ENCODE measurements at places on chromosomes 13 and 19.

DNA sequence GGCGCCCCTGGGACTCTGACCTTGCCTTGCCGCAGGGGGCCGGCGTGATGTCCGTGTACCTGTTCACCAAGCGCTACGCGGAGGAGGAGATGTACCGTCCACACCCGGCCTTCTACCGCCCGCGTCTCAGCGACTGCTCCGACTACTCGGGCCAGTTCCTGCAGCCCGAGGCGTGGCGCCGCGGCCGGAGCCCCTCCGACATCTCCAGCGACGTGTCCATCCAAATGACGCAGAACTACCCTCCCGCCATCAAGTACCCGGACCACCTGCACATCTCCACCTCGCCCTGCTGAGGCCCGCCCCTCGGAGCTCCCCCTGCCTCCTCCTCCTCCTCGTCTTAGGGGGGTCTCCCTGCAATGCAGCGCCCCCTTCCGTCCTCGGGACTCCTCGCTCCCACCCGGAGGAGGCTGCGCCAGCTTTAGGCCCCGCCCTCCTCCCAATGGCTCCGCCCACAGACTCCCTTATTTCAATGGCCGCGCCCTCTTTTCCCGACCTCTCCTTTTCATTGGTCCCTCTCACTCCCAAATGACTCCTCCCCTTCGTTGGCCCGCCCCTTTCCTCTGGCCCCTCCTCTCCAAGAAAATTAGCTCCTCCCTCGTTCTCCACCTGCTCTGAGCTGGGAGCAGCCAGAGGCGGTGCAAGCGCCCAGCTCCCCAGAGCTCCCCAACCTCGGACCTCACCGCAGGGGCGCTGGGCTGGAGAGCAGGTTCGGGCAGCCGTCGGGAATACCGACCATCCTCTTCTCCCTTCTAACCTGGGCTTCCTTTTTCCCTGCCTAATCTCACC, 20.5 kb upstream of the CACNG8 start:
- DNase-seq, result no peak

DNA sequence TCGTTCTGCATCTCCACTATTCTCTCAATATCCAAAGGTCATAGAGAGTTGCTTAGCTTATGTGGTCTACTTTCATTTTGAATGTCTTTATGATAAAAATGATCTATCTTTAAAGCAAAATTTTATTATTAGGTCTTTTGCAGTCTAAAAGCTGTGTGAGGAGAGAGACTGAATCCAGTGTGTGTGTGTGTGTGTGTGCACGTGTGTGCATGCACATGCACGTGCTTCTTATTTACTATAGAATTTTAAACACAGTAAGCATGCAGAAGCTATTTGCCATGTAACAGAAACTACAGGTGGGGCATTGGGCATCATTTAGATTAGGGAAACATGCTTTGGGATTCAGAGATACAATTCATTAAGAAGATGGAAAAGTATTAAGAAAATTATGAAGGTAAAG, 136.0 kb upstream of the SPRY2 start:
- no peak for DNase-seq

- DNase-seq, result no peak
These were observed 4.2 kb upstream of the TNNI3 start for GRCh38 chr19:55161571-55162322.

DNA sequence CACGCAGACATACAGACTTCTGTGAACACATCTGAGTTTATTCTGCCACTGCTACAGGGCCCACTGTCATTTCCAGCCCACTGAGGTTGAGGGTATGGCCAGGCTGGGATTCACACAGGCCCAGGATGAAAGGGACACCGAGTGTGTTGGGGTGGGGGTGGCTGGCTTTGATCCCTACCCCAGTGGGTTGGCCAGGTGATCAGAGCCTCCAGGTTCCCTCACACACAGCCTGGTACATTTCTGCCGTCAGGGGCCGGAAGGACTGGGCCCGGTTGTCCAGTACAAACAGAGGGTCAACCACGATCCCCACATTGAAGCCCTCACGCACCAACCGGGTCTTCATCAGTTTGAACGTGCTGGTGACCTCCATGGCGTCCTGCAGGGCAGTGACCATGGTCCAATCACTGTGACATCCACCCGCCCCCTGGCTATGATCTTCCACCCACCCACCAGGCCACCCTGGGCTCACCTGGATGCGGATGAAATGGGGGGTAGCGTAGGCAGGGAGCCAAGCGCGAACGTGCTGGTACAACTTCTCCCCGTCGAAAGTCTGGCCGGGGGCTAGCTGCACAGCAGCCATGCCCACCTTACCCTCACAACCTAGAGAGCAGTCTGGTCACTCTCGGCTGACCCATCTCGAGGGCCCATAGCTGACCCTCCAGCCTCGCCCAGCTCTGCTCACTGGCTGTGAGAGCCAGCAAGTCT, 13.3 kb downstream of the SLC27A5 start:
- DNase-seq, result no peak

- no peak for DNase-seq
These were observed 67.0 kb downstream of the LATS2 start for GRCh38 chr13:20994441-20994821.

DNA sequence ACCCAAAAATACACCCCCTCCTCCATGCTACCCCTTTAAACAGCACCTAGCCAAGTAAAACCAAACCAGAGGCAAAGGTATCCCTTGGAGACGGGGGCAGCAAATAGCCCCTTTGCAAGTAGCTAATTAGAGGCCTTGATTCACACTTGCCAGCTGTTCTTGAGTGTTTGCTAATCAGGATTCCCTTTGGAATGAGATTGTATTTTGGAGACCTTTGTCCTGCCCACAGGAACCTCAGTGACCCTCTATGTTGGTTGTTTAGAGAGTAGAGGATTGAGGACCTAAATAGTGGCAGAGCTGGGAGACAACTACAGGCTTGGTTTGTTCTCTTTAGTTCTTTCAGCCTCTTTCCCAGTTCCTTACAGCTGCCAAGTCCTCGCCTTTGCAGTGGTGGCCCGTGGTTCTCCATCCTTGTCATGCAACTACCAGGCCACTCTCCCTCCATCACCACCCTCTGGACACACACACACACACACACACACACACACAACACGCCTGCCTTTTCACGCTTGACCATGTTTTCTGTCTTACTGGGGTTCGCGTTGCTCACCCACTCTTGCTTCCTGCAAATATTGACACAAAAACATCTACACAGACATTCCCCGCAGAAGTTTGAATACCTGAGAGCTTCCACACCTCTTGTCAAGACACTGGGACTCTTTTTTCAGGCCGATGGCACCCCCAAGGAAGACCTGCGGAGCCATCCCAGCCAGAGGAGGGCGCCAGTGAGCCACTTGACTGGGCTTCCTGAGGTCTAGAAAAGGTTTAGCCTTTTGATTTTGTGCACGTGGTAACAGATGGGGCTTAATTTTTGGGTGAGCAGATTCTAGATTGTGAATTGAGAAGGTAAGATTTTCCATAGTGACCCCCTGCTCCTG, 80.0 kb upstream of the GPR183 start:
- no peak for DNase-seq

DNA sequence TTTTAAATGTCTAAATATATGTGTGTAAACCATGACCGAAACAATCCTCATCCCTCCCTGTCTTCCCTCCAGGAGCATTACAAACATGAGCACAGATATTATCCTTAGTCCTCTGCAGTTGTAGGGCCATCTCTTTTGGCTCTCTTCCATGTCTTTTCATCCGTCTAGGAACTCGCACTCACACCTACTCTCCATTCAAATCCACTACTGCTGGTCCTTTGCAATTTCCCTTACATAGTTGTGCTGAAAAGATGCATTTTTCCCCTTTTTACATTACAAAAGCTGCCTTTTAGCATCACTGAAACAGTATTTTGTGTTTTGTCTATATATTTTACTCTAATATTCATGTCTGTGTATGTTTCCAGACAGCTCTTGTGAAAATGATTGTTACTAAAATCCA, 237.8 kb downstream of the DACH1 start:
- DNase-seq, result no peak

DNA sequence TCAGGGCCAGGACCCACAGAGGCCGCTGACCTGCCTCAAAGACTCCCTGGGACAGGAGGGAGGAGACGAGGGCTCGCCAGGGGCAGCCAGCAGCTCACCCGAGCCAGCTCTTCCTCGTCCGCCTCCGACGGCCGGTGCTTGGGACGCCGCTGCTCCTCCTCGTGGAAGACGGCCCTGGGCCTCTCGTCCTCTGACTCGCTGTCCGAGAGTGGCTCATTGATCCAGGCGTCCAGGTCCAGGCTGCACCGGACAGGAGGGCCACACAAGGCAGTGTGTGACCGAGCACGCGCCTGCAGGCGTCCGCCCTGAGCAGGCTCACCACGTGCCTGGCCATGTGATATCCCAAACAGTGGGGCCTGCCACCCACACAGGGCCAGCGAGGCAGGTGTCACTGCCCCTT, 19.8 kb downstream of the IZUMO4 start:
- DNase-seq, result no peak

- no peak for DNase-seq
These were observed 6.8 kb upstream of the ZNF283 start for GRCh38 chr19:43820098-43820883.

DNA sequence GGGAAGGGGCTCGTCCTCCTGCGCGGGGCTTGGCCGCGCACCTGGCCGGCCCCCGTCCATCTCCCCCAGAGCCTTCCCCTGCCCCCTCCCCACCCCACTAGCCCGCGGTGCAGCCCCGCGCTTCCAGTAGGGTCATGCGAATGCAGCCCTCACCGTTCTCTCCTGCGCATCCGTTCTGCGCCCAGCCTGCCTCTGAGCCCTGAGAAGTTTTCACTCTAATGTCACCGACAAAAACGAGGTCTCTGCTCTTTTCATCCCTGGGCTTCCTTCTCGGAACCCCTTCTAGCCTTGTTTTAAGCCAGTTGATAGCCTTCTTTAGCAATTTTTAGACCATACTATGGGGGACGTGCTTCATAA, 97.4 kb downstream of the ATP8A2 start:
- no peak for DNase-seq

DNA sequence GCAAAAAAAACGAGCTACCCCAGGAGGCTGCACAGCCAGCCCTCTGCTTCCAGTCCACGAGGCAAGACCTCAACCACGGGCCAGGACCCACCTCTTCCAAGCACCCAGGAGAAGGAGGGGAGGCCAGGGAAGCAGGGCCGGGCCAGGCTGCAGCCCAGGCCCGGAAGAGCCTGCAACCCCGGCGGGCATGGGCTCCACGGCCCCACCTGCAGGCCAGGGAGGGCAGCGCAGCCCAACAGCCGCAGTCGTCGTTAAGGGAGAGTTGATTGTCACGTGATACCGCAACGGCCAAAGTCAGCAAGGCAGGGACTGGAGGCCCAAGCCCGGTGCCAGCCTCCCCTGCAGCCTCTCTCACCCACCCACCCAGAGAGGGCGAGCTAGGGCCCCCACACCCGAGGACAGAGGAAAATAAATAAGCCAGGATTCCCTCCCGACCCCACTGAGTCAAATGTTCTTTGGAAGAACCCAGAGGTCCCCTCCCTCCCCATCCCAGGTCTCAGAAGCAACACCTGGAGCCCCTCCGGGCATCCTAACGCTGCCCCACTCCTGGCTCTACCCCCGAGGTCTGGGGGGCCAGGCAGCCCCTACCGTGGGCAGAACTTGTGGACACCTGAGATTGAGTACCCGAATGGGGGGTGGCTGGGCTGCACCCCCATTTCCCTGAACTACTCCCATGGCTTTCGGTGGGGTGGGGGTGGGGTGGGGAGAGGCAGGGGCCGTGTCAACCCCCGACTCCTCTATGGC, 5.2 kb upstream of the REXO1 start:
- DNase-seq, result no peak
